ENCODE measurements at places on chromosomes 13 and 19.

- no peak for DNase-seq
Observed at GRCh38 chr19:12975221-12975741, 5.9 kb downstream of the DAND5 start.

GRCh38 chr19:13023656-13024055, 28.4 kb downstream of the NFIX start:
- peak; percentile 68 for DNase-seq

GRCh38 chr13:100443278-100443997, 145.2 kb downstream of the GGACT start:
- no peak for DNase-seq

DNA sequence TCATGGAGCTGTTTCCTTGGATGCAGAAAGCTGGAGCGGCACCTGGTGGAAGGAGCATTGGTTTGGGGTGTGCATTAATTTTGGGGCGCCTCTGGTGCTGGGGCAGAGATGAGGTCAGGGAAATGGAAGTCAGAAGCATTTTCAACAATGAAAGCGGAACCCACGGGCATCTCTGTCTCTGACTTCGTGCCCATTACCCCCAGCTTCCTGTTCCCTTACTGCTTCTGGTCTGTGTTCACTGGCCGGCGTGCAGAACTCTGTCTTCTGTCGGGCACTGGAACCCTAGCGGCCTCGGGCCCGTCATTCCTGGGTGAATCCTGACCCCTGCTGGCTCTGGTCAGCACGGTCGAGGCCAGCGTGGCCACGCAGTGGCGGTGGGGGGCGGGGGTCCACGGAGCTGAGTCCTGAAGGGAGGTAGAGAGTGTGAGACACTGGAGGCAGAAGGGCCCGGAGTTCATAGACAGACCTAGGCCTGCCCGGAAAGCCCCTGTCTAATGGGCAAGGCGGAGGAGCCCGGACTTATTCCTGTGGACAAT, 7.9 kb upstream of the LINGO3 start:
- DNase-seq, result peak; percentile 79

- DNase-seq, result no peak
Observed at GRCh38 chr13:27086599-27087265, 84.9 kb downstream of the USP12 start.

GRCh38 chr13:112967686-112968379, 1.2 kb upstream of the MCF2L start:
- peak; percentile 42 for DNase-seq

GRCh38 chr13:103803349-103803748, 737.1 kb upstream of the SLC10A2 start:
- DNase-seq, result no peak

DNA sequence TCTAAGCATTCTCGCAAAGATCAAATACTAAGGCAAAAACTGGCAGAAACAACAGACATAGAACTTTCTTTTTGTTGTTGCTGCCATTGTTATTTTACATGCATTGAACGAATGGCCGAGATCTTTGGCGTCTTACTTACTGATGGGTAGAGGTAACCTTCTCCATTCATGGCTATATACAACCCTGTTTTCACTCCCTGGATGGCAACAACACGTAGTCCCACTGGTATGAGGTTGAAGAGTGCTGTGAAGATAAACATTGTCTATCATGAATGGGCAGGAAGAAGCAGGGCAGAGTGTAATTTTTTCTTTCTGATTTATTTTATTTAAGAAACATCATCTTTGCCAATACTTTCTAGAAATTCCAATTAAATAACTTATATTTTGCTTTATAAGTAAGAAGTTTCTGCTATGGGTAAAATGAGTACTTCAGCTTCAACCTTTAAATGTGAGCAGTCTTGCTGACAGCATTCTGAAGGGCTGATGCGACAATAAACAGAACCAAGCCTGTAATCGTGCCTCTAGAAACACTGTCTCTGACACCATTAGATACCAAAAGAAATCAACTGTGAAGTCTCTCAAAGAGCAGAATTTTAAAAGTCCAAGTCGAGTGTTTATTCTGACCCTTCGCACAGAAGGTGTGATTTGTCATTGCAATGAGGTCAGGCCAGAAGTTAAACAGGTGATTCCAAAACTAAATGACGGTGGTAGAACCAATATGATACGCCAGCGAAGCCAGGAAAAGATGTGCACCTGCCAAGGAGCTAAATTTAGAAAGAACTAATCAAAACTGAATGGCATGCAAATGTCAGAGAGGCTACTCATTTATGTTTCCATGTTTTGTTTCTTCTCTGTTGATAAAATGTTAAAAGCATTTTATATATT, 416.4 kb downstream of the ITGBL1 start:
- no peak for DNase-seq

DNA sequence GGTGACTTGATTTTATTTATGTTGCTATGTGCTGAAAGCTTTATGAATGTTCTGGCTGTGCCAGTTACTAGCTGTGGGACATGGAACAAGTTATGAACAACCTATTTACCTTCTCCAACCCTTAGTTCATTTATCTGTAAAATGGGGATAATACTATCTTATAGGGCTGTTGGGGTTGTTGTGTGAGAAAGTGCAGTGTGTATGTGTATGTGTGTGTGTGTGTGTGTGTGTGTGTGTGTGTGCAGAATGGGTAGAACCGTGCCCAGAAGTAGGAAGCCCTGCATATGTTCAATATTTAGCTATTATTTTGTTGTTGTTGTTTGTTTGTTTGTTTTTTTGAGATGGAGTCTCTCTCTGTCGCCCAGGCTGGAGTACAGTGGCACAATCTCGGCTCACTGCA, 20.4 kb downstream of the ZSWIM9 start:
- DNase-seq, result no peak

- no peak for DNase-seq
Observed at GRCh38 chr19:49343123-49343522, 7.9 kb downstream of the CD37 start.

DNA sequence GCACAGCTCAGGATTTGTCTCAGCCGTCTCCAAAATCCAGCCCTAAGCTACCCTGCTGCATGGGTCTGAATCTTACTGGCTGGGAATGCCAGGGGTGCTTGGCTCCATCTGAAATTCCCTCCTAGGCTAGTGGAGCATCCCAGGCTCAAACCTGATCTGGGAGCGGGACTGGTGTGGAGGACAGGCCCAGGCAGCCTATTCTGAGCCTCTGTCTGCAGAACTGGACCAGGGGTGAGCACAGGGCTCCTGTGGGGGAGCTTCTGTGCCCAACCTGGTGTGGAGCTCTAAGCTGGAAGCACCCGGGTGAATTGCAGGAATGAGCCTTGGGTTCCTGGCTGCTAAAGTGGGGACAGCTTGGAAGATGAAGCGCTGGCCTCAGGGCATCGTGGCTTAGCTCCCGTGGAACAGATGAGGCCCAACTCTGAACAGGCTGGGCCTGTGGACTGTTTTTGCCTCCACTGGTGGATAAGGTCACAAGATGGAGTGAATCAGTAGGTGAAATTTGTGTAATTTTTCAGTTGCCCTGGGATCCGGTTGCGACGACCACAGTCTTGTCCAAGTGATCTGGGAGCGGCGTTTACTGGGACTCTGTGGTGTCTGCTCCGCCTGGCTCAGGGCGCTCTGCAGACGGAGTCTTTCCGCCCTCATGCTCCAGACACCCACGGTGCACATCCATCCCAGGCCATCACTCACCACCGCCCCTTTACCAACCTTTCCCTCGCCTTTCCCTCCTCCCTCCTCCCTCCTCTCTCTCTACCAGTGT, 79.5 kb downstream of the TEX29 start:
- DNase-seq, result no peak

DNA sequence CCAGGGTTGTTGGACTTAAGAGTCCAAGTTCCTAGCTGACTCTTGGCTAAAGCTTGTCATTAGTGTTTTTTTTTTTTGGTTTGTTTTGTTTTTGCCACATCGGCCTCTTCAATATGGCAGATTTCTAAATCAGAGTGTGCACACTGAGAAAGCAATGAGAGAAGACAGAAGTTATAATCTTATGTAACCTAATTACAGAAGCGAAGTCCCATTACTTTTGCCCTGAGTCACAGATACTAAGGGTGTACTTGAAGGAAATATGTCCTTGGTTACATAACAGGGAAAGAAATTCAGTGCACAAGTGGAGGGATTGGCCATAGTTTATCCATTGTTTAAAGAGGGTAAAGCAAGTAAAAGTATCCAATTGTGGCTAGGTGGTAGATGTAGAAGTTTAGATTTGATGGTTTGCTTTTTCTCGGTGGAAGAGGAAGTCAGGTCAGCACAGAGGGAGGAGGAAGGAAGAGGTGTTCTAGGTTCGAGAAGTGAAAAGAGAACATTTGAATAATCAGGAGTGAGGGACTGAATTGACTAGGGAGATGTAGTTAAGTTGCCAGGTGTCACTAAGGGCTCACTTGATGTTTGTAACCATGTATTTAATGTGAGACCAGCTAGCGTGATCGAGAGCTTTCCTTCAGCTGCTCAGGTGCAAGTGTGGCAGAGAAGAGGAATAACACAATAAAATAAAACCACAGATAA, 12.2 kb downstream of the GTF2F2 start:
- no peak for DNase-seq

- DNase-seq, result no peak
Observed at GRCh38 chr13:106243011-106243565, 292.4 kb downstream of the EFNB2 start.

- peak; percentile 48 for DNase-seq
Observed at GRCh38 chr13:24161010-24161775, 673 bp downstream of the SPATA13 start.

All from GM03348 (cell line).